ENCODE measurements at places on chromosomes 7 and 10.

- peak; percentile 9 for DNase-seq
Observed at GRCh38 chr7:32648408-32649156, 153.3 kb downstream of the AVL9 start.

DNA sequence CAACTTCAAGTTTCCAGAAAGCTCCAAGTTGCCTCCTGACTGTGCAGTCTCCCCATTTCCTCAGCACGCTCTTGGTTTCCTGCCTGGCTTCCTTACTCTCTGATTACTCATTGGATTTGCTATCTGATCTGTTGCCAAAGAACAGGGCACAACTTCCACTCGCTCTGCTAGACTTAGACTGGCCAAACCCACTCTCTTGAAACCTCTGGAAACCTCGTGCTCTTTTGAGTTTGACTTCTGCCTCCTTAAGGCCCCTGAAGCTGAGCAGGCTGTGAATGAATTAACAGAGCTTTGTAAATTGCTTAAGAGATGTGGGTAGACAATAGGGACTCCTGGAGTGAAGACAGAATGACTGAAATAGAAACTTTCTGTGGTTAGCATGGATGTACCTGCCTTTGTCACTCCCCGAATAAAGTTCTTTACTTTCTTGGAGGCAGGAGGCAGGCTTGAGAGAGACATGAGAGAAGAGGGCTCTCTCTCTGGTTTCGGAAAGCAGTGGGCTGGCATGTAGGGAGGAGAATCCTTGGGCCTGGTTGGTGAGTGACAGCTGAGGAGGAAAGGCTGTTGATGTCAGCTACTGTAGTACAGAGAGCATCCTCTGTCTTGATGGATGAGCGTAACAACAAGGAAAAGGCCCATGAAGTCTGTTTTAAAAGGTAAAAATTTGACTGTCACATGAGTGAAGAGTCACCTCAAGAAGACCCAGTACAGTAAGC, 70.8 kb downstream of the CHN2 start:
- no peak for DNase-seq

- DNase-seq, result no peak
Observed at GRCh38 chr7:26948617-26949118, 84.3 kb upstream of the SKAP2 start.

DNA sequence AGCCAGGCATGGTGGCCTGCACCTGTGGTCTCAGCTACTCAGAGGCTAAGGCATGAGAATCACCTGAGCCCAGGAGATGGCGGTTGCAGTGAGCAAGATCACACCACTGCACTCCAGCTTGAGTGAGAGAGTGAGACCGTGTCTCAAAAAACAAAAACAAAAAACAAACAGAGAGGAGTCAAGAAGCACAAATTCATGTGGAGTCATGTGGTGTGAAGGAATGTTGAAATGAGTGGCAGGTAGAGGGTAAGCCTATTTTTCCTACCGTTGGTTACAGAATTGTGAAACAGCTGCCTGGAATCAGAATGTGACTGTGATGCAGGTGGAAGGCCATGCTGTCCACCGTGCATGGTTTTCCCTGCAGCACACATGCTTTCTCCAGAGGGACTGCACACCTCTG, 23.7 kb upstream of the NUB1 start:
- no peak for DNase-seq

DNA sequence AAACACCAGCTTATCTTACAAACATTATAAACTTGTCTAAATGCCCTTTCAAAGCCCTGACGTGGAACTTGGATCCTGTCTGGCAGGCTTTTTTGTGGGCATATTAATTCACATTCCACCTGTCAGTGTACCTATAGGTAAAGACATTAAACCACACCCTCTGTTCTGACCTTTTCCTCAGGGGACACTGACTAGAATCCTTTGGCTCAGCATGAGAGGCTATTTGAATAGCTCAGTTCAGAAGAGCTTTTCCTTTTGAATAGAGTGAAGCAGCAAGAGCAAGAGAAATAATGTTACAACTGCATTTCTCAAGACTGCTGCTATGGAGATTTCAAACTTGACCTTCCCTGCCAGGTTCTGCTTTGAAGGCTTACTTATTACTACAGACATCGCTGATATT, 76.9 kb downstream of the CYP51A1 start:
- DNase-seq, result no peak

DNA sequence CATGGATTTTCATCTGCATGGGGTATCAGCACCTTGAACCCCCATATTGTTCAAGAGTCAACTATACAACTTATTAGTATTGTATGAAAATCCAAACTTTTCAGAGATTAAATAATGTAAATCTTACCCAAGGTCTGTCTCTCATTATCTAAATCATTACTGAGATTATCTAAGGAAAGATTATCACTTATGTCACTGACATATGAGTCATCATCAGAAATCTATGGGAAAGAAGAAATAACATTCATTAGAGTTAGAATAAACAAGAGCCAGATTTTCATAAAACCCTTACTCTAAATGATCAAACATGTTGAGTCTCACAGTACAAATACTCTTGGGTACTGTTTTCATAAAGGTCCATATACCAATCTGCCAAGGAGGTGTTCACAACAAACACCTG, 83.3 kb upstream of the GSDME start:
- DNase-seq, result no peak

GRCh38 chr10:44035474-44036197, 349.3 kb downstream of the CXCL12 start:
- no peak for DNase-seq

GRCh38 chr7:33887266-33887975, 17.9 kb upstream of the BMPER start:
- DNase-seq, result no peak

DNA sequence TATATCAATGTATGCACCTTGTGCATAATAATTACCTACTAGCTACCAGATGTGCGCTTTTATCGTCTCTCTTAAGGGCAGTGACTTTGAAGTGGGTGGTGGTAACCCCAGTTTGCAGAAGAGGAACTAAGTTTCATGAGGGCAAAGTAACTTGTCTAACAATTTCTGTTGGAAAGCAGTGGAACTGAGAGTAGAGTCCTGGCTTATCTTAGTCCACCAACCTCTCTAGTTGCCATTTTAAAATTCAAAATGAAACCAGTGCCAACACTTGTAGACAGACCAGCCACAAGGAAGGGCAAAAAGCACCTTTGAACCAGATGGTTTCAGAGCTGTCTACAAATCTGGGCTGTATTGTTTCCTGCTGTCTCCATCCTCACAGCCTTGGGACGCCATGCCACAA, 32.0 kb upstream of the RBM20 start:
- DNase-seq, result no peak

- DNase-seq, result no peak
Observed at GRCh38 chr7:98364220-98364619, 36.7 kb downstream of the BAIAP2L1 start.

DNA sequence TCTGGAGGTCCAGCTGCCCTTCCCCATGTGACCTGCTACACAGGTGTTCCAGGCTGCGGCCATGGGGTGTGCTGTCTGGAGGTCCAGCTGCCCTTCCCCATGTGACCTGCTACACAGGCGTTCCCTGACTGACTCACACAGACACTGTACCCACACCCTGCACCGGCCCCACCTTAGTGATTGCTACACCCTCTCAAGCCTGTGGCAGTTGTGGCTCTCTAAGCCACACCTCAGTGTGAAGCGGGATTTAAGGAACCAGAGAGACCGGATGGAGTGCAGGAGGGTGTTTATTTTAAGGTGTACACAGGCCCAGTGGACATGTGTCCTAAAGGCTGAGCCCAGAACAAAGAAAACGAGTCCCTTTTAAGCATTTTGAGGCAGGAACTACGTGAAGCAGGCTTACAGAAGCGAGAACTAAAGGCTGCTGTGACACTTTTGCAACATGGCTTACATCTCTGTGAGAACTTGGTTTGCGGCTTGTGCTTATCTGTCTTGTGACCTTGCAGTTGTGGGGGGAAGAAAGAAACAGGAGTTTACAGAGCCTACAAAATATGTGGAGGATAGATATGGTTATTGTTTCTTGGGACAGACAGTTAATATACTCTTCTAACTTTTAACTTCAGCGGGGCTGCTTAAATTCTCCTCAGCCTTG, 326.4 kb downstream of the PAXIP1 start:
- DNase-seq, result peak; percentile 89

GRCh38 chr7:41459183-41459582, 243.7 kb downstream of the INHBA start:
- no peak for DNase-seq

GRCh38 chr7:102421706-102422240, 11.6 kb upstream of the ORAI2 start:
- DNase-seq, result no peak

DNA sequence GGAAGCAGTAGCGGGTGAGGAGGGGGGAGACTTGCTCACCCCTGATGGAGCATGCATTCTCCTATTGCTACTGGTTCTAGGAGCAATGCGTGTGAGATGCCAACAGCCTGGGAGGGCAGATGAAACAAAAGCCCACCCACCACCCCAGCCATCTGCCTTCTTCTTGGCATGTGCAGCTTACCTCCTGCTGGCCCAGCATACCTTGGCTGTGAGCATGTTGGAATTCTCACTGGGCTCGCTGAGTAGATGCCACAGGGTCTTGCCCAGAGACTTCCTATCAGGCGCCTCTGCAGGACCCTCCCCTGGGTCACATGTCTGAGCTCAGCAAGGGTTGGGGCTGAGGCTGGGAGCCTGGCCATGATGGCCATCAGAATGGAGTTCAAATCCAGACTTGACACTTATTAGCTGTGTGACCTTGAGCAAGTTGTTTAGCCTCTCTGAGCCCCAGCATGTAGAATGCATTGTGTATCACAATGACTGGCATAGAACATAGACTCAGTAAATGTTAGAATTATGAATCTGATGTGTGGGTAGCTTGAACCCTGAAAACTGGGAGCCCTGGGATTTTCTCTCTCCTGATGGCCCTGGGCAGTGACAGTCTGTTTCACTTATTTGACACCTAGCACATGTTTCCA, 38.2 kb downstream of the CDH23 start:
- no peak for DNase-seq
